T-helper 2 cell (primary cell): ENCODE measurements at places on chromosomes 11 and 22.

- peak; percentile 62 for DNase-seq
These were observed 22.0 kb downstream of the RSPH14 start for GRCh38 chr22:23119494-23120414.

- DNase-seq = no peak
These were observed 1.2 kb downstream of the ATXN10 start for GRCh38 chr22:45672564-45673481.

GRCh38 chr22:21446128-21446826 lies 20.9 kb upstream of the TMEM191C start:
- no peak for DNase-seq

DNA sequence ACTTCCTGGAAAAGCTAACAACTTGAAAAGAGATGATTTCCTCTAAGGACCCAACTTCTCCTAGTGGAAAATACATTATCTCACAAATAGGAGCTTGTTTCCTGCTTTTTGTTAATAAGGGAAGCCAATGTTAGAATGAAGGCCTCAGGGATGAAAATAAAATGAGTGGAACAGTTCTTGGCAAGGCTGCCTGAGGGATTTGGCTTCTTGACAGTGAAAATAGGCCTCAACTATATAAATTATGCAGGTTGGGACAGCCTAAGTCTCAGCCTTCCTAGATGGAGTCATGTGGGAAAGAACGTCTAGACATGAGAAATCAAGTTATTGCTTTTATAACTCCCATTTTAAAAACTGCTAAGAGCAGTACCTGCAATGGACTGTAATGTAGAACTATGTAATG lies 92.8 kb upstream of the FIBIN start:
- DNase-seq = no peak

GRCh38 chr11:74672956-74673692 lies 58.1 kb downstream of the CHRDL2 start:
- no peak for DNase-seq

GRCh38 chr11:1854949-1855885 lies 2.3 kb downstream of the LSP1 start:
- no peak for DNase-seq
